ENCODE measurements at places on chromosomes 1 and 21.

GRCh38 chr1:158283965-158284364 is 5.8 kb upstream of the CD1C start:
- DNase-seq, result no peak

GRCh38 chr21:31132574-31133242 is 94.4 kb upstream of the KRTAP19-8 start:
- DNase-seq, result no peak

- DNase-seq, result no peak
Measured at GRCh38 chr1:27402349-27402754, 9.9 kb downstream of the GPR3 start.

- DNase-seq, result no peak
Measured at GRCh38 chr1:153133743-153134142, 16.9 kb downstream of the SPRR2G start.

DNA sequence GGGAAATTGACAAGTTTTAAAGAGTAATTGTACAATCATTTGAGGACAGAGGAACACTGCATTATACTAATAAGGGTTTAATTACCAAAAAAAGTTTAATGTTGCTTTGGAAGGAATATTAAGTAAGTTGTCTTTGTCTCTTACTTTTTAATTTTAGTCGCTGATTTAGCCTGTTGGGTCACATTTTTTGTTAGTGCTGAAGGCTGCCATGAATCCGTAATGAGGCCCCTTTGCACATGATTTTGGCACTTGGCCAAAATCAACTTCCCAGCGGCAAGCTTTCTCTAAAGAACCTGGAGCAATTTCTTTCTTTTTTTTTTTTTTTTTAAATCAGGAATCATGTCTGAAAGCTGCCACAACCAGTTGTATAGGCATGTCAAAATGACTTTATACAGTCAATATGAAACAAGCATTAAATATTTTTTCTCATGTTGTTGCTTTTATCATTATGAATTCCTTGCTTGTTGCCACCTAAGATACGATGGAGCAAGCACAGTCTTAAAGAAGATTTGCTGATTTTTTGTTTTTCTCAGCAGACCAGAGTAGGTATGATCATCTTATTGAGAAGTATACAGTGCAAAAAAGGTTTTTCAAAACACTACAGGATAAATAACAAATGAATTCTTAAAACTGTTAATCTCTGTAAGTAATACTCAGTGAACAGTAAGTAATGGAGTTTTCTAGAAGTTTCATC is 690.4 kb downstream of the USP25 start:
- no peak for DNase-seq

GRCh38 chr1:236128646-236129178 is 13.6 kb upstream of the GPR137B start:
- no peak for DNase-seq

- no peak for DNase-seq
Measured at GRCh38 chr21:41166884-41167283, 1.1 kb upstream of the BACE2 start.

DNA sequence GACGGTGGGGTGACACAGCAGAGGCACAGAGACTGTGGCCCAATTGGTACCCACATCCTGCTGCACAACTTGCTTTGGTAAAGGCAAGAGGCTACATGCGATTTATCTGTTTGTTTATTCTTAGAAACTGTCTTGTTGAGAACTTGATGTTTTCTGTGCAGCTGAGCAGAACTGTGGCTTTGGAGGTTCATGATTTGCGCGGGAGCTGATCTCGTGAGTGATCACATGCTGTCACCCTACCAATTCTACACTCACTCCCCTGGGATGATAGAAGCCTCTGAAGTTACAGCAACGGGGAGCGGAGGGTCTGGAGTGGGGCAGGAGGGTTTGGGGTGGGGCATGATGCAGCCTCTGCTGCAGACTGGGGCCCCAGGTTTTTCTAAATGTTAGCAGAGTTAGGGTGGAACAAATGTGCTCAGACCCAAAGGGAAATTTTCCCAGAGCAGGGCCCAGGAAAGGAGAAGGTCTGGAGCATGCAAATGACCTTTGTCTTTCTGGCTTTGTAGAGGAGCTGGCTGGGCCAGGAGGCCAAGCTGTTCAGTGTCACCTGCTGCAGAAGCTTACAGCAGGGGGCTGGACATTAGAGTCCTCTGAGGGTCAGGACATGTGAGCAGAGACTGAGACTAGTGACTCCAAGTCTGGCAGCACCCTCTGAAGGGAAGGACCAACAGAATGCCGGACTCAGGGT is 83.6 kb downstream of the GRIK3 start:
- DNase-seq, result no peak

GRCh38 chr21:17602874-17603273 is 9.8 kb downstream of the BTG3 start:
- no peak for DNase-seq

DNA sequence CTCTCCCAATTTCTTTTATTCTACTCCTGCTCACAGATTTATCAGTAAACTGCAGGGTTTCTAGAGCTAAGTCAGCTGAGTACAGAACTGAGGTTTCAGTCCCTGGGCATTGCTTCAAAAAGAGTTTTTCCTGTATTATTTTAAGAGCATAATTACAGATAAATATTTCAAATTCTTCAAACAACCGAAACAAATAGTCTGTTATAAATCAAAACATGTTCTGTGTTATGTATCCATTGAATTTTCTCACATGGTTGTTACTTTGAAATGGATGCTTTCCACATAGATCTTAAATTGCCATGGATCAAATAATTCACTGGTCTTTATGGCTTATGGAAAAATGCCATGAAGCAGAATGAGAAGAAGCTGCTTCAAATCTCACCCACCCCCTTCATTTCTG is 64.5 kb downstream of the LRRC8C start:
- DNase-seq, result no peak

DNA sequence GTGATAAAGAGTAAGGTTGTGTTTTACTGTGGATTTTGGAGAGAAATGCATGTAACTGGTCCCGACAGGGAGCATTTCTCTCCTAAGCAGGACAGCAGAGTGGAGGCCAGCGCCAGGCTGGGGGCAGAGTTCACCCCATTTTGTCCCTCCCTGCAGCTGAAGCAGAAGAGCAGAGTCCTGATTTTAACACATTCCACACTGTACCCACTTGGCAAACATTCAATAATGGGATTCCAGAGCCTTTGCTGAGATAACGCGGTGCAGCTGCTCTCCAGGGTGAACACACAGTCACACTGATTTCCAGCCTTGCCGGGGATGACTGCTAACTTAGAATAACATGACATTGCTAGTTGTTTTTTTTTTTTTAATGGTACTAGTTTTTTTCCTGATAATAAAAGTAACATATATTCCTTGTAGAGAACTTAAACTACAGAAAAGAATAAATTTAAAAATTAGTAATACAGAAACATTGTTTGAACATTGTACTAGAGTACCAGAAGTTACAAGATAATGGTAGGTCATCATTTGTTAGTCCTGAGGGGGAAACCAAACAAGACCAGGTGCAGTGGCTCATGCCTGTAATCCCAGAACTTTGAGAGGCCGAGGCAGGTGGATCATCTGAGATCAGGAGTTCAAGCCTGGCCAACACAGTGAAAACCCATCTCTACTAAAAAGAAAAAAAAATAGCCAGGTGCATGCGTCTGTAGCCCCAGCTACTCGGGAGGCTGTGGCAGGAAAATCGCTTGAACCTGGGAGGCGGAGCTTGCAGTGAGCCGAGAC is 77.2 kb downstream of the SCCPDH start:
- no peak for DNase-seq

GRCh38 chr1:109773203-109773899 is 9.6 kb upstream of the EPS8L3 start:
- DNase-seq, result no peak

- no peak for DNase-seq
Measured at GRCh38 chr1:176803042-176803441, 340.1 kb downstream of the PAPPA2 start.

GRCh38 chr1:108758796-108759195 is 12.3 kb downstream of the STXBP3 start:
- no peak for DNase-seq

DNA sequence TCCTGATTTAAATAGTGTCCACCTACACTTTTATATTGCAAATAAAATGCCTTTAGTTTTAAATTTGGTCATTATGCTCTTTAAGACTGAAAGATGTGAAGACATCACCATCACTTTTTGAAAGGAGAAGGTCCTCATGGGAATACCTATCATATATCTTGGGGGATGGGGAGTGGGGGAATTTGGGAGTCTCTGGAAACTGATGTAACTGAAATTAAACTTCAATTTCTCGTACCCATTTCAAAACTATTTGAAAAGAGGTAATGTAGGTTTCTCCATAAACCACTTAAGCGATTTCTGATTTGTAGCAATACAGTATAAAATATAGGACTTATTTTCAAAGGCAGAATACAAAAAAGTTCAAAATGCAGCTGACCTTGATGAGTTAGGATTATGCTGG is 924 bp downstream of the EXTL2 start:
- DNase-seq, result no peak

- DNase-seq, result no peak
Measured at GRCh38 chr1:183645531-183645930, 7.6 kb downstream of the APOBEC4 start.

DNA sequence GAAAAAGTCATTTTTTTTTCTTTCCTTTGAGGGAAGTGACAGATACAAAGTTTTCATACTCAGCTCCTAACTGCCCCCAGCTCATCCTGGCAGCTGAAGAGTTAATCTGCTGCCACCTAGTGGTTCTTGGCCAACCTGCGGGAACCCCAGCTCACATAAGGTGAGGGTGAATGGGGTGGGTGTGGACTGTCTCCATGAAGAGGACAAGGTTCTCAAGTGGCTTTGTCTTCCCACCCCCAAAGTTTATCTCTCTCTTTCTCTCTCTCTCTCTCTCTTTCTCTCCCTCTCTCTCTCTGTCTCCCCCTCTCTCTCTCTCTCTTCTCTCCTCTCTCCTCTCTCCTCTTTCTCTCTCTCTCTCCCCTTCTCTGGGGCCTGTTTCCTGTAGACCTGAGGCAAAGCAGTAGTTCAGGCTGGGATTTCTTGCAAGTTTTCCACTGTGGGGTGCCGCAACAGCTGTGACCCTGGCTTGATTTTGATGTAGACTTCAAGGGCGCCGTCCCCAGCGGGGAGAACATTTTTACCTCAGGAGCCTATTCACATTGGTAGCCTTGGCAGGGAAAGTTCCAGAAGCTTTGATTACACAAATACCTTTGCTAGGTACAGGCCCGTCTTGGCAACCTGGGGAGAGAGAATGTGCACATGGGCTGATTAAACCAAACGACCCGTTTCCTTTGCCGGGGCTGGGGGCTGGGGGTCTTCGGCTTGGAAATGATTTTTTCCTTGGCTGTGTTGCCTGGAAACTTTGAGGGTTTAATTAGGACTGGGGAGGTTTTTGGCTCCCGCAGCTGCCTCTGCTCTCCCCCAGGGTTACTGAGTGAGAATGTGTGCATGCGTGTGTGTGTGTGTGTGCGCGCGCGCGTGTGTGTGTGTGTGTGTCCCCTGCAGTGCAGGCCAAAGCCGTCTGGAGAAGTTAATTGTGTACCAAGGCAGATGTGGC is 135.9 kb downstream of the TM2D1 start:
- DNase-seq, result peak; percentile 59

DNA sequence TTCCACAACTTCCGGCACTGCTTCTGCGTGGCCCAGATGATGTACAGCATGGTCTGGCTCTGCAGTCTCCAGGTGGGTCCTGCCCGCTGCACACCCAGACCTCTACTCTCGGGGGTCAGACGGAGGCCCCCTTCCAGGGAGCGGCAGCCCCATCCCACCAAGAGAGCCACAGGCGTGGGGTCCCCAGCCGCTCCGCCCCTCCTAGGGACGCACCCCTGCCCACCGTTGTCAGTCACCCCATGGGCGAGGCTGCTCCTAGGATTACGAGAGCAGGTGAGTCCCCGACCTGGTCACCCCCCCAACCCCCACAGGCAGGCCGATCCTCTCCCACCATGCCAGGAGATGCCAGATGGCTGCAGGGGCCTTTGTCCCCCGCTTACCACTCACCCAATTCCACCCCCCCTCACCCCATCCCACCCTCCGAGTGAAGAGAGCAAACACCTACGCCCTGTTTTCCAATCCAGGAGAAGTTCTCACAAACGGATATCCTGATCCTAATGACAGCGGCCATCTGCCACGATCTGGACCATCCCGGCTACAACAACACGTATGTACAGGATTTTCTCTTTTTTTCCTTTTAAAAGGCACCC is 107.0 kb downstream of the PDE9A start:
- DNase-seq, result no peak

GRCh38 chr21:15301736-15302135 is 236.9 kb upstream of the NRIP1 start:
- DNase-seq, result no peak

DNA sequence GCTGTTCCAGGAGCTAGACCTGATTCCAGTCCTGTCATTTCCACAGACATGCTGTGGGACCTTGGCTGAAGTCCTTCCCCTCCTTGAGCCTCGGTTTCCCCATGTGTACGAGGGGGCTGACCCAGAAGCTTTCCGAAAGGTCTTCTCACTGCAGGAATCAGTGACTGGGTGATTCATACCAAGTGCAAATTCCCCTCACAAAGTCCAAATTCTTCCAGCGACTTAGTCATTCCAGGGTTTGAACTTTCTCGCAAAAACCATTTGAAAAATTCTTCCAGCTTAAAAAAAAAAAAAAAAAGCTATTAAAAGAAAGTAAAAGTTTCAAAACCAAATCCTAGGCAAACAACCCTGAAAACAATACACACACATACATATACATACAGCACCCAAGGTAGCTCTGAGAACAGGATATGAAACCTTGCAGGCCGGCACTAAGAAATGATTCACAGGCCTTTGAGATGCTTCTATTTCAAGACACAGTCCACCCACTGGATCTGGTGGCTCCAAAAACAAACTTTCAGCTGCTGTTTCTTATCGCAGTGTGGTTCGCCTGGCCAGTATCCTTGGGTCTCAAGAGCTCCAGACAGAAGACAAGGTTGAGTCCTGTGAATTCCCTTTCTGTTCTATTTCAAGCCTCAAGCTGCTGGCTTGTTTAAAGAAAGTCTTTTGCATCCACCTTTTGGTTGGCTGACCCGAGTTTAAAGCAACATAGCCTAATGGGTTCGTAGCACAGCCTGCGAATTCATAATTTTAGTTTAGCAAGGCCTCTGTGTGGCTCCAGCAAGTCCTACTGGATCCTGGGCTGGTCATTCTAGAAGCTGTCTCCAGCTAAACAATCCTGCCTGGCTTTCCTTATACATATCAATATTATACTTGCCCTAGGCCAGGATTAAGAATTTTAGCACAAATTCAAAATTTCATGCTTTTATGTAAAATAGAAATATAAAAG is 18.0 kb upstream of the ID3 start:
- DNase-seq, result no peak

DNA sequence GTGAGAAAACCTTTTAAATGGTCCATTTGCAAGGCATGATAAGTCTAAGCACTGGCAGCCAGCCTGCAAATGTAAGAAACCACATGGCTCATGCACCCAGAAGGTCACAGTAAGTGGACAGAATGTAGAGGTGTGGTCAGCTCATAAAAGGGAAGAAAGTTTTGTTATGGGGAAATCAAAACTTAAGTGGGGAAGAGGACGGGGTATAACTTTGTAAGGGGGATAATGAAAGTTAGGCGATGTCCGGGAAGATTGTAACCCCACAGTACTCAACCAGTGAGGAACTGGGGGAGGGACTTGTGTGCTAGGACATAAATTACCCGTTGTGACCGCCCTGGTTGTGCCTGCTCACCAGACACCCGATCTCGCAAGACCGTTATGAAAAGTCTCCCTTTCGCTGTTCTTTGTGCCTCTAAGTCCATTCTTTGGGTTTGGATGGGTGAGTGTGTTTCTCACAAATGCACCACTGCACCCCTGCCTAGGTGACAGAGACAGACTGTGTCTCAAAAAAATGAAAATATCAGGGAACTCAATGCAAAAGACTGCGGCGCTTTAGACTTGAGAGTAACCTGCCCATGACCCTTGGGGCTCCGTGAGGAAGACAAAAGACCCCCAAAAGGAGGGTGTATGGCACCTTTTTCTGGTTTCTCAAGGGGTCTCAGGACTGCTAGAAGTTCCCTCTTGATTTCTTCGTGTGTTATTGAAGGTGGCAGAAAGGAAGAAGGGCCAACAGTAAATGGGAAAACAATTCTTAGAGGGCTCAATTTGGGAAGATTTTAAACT is 28.6 kb upstream of the ZNF496 start:
- no peak for DNase-seq

All from activated CD4-positive, CD25-positive, alpha-beta regulatory T cell treated with anti-CD3 and anti-CD28 coated beads, Interleukin-2, amount 50 U/mL, for 72 hours (primary cell).